ENCODE measurements at places on chromosomes 16 and 17.

- no peak for DNase-seq
Observed at GRCh38 chr16:69469807-69470561, 45.6 kb downstream of the CYB5B start.

DNA sequence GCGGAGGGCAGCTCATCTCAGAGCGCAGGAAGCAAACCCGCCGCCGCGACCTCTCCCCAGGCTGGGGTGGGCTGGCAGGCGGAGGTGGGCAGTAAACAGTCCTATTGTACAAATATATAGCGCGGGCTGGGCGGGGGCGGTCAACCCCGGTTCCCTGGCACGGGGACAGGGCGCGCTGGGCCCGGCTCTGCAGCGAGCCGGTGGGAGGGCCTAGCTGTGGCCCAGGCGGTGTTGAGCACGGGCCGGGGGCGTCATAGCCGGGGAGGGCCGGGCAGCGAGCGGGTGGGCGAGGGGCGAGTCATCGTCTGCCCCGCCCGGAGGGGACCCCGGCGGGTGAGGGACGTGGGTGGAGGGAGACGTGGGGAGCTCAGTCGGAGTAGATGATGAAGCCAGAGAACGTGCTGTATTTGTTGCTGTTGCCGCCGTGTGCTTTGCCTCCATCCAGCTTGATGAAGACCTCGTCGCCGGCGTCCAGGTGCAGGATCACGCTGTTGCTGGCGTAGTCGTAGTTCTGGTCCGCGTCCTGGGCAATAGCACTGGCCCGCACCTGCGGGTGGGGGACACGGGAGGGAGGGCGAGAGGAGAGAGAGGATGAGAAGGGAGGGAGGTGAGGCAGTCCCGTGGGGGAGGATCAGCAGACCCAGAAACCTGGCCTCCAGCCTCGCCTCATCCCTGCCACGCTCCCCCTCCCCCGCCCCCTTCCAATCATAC lies 8.1 kb downstream of the C1QL1 start:
- DNase-seq: no peak

- peak; percentile 92 for DNase-seq
Observed at GRCh38 chr17:15999141-15999973, at the start of the genes TTC19 and ZSWIM7. Gene TTC19 (plus strand): TSS chr17:15999824. CDS start chr17:15999849, 25 bp downstream. Gene ZSWIM7 (minus strand): TSS chr17:15999704. CDS start chr17:15999594, 110 bp downstream.

DNA sequence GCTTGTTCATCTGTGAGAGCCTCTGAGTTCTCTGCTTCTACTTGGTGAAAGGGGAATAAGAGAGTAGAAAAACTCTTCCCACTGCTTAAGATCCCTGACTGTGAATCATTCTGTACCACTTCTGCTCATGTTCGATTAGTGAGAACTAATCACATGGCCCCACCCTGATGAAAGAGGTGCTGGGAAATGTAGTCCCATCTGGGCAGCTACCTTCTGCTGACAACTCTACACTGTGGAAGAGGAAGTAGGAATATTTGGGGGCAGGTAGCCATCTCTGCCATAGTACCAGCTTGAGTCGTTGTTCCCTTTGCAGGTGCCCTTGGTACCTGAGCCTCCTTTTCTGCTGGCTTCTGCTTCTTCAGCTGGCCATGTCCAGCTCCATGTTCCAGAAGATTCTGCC lies 29.9 kb downstream of the NKD1 start:
- DNase-seq: no peak

GRCh38 chr17:72788950-72789585 lies 303.4 kb downstream of the SLC39A11 start:
- DNase-seq: no peak

DNA sequence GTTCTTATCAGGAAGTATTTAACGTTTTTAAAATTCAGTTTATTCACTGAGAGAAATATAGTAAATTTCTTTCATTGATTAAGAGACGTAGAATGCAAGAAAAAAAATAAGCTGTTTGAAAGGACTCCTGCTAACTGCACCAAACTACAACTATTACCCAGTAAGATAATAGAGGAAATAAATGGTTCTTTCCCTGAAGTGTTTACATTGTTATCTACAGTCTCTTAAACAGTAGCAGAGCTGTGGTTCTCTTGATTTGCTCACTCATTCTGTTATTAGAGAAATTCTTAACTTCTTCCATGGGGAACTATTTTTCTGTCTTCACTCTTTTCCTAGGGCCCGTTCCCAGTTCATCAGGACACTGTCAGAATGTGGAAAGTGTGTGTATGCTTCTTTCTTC lies 973.0 kb downstream of the KCNJ2 start:
- DNase-seq: no peak

DNA sequence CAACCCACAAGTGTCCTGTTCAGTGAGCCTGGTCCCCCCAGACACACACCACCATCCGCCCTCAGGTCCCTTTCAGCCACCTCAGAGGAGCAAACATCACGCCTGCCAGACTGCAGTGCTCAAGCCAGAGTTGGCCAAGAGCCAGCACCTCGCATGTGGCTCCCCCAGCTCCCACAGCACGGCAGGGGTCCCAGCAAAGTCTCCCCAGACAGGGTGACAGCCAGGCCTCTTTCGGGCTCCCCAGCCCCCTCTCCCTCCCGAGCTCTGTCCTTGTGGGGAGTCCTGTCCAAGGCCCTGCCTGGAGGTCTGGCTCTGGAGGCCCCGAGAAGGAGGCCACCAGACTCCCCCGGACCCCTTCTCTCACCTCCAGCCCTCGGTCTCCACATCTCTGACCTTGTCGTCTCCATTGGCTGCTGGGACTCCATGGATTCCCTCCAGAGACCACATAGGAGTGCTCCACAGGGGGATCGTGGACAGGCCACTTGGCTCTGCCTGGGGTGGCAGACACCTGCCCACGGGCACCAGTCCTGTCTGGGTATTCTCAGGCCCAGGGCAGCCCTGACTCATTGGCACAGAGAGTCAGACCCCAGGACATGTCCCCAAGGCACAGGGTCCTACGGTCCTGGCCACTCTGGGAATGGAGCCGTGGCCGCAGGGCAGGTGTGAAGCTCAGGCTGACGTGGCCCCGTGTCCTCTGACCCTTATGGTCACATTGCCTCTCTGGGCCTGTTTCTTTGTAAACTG lies 1.8 kb upstream of the MYADML2 start:
- no peak for DNase-seq

DNA sequence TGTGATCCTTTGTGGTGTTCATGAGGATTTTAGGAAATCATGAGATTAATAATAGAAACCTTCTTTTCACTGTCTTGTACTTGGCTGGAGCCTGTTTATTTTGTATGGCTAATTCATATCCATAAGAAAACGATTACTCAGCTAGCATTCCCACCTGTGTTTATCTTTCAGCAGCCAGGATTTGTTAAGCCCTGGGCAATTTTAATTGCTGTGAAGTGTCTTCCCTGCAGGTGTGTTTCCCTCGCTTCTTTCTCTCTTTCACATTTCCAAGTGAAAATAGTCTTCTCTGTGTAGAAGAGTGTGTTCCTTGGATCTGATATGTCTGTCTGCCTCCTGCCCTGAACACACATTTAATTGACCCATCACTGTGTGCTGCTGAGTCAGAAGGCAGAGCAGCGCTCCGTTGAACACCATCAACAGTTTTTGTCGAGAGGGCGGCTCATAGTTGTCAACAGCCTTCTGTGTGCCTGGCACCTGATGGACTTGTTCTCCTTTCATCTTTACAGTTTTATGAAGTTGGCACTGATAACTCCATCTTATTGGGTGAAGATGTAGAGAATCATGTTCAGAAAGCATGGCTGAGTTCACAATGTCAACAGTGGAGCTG lies 83.2 kb downstream of the SPECC1 start:
- DNase-seq: no peak

GRCh38 chr17:4368341-4368740 lies 1.9 kb upstream of the UBE2G1 start:
- DNase-seq: no peak

- no peak for DNase-seq
Observed at GRCh38 chr16:57646388-57647039, 18.1 kb downstream of the ADGRG1 start.

DNA sequence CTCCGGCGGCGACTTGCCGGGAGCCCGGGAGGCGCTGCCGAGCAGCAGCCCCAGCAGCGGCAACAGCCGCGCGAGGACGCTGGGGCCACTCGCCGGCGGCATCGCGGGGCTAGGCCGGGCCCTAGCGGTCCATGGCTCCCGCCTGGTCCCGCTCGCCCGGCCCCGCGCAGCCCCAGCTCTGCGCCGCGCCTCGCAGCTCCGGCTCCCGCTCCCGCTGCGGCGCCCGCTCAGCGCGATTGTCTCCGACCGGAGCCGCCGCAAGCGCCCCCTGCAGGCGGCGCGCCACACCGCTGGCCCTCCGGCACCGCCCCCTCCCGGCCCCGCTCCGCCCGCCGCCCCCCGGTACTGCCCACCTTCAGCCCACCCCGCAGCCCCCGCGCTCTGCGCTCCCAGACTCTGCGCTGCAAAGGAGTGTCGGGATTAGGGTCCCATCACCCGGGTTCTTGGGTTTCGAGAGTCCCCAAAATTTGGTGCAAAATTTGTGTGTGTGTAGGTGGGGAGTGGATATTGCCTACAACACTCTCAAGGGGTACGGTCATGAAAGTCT lies at the start of gene FAM171A2:
FAM171A2 (minus strand) TSS at position 241 of the 547 bp plus-strand sequence; CDS start at position 102, 139 bp downstream.
- peak; percentile 76 for DNase-seq

- no peak for DNase-seq
Observed at GRCh38 chr17:62562656-62563055, 64.8 kb upstream of the MRC2 start.

DNA sequence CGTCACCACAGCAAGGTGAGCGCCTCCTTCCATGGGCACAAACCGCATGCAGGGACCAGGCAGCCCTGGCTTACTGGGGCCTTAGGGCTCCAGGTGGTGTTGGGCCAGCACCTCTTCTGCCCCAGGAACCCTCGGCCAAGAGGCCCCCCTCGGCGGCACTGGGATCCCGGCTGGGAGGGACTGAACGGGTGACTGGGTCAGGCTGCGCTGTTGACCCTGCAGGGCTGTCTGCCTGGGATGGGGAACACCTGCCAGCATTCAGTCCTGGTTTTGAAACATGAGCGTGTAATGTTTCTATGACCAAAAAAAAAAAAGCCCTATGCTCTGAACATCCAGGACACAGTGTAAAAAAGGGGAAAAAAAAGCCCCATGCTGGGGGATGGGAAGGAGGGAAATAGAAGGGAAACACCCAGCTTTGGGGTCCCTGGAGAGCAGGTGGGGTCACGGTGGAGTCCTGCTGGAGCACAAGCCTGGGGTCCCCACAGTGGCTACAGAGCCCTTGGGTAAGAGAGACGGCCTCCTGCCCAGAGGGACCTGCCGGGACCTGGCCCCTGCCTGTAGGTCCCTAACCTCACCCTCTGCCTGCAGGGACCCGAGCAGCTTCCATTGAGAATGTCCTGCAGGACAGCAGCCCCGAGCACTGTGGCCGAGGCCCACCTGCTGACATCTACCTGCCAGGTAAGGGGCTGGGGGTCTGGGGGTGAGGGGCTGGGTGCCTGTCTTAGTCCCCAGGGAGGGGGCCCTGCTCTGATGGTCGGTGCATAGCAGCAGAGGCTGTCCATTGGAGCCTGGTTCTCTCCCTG lies 9.9 kb upstream of the NUDT16L1 start:
- DNase-seq: no peak

- DNase-seq: no peak
Observed at GRCh38 chr16:56068314-56068713, 123.0 kb upstream of the GNAO1 start.

DNA sequence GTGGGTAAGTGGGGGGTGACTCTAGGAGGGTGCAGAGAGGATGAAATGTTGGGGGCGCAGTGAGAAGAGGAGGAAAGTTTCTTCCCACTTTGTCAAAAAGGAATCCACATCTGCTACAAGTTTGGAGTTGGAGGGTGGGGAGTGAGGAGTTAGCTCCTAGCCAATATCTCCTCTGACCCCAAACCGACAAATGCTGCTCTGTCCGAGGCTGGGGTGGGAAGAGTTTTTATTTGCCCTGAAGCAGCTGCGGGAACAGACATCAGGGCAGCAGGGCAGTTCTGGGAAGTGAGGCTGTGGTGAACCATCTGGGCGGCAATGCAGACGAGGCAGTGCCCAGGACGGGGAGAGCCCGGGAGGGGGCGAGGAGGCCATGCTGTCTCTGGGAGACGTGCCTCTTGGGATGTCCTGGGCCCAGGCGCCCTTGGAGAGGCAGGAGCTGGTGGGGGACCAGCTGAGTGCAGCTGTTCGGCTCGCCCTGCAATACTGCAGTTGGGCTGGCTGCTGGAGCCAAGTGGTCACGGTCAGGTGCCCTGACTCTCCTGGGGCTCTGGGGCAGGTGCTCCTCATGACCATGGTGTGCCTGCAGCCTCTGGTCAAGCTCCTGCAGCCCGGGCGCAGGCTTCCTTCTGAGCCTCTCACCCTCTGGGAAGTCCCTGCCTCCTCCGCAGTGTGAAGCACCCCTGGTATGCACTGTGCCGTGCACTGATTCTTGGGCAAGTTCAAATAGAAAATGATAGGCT lies 6.4 kb upstream of the SOCS3 start:
- no peak for DNase-seq

DNA sequence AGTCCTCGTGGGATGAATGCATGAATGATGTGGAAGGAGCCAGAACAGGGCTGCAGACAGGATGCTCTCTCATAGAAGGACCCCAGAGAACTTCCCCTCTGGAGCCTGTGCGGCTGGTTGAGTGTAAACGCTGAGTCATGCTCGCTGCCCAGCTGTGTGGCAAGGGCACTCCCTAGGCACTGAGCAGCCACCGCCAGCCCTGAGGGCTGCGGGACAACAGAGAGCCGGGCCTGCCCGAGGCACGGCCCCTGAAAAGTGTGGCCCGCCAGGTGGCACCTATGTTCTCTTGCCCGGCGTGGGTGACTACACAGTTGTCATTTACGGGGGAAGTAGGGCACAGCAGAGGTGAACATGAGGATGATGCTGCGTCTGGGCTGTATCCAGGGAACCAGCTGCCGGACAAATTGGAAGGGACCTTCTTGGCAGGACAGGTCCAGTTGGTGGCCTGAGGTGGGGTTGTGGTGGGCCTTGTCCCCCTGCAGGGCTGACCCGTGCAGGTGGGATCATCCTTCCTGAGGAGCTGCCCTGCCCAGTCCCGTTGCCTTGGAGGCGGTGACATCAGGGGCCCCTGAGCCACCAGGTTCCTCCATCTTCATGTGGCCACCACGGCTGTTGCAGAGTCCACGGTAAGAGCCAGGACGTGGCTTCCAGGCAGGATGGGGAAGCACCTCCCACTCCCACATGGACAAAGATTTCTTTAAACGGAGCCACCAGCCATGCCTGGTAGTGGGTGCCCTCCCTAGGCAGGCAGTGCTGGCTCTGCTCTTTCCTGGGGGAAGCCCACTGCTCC lies 94.8 kb upstream of the CBX4 start:
- no peak for DNase-seq

- no peak for DNase-seq
Observed at GRCh38 chr16:11994143-11995119, 17.9 kb downstream of the SNX29 start.

- DNase-seq: no peak
Observed at GRCh38 chr17:4407851-4408250, 25.9 kb upstream of the SPNS3 start.

- DNase-seq: no peak
Observed at GRCh38 chr17:71107136-71107535, 937.8 kb downstream of the KCNJ2 start.

DNA sequence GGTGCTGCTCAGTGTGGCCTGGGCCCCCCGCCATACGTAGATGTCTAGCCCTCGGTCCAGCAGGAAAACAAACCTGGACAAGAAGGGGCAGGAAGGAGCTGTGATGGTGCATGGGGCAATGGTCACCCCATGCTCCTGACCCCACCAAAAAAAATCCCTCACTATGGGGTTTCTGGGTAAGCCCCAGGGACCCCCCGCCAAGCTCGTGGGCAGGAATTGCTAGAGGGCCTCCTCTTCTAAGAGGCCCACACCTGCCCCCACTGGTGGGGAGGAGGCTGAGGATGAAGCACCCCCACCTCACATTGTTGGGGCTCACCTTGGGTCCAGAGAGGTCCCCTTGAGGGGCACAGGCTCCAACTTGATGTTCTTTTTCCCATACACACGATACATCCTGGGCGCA lies 9.7 kb downstream of the FLII start:
- no peak for DNase-seq

- peak; percentile 57 for DNase-seq
Observed at GRCh38 chr16:69917739-69918138, 33.4 kb upstream of the CLEC18A start.

- no peak for DNase-seq
Observed at GRCh38 chr17:77558846-77559626, 399.5 kb upstream of the TNRC6C start.
